Kasumi-1 (cell line): ENCODE measurements at places on chromosomes 3 and 15.

DNA sequence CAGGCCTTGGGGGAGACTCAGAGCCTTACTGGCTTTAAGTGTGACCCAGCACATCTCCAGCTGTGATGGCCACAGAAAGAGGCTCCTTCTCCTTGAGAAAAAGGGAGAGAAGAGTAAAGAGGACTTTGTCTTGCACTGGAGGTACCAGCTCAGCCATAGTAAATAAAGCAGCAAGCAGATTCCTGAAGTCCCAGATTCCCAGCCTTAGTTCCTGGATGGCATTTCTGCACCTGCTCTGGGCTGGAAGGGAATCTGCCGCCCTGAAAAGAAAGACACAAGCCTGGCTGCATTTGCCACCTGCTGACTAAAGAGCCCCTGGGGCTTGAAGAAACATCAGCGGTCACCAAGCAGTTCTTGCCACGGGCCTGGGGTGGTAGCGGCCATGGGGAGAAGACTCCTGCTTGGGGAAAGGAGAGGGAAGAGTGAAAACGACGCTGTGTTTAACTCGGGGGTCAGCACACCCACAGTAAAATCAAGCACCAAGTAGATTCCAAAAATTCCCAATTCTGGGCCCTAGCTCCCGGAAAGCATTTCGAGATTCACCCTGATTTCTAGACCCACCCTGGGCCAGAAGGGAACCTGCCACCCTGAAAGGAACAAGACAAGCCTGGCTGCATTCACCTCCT, 24.2 kb upstream of the TNK2 start:
- DNase-seq = no peak

- DNase-seq = no peak
Measured at GRCh38 chr3:183529717-183530116, 25.8 kb downstream of the KLHL6 start.

- no peak for DNase-seq
Measured at GRCh38 chr3:159607856-159608255, 380.8 kb upstream of the IL12A start.

- DNase-seq = no peak
Measured at GRCh38 chr15:28786521-28786920, 61.9 kb downstream of the GOLGA6L7 start.

- DNase-seq = peak; percentile 55
Measured at GRCh38 chr15:74464216-74464615, 3.3 kb upstream of the UBL7 start.
